ENCODE measurements at places on chromosomes 2 and 18. TPM values are rescaled to one million over a fixed set of nuclear protein-coding genes. Genes with fewer than 3 reads are reported as not detected.

DNA sequence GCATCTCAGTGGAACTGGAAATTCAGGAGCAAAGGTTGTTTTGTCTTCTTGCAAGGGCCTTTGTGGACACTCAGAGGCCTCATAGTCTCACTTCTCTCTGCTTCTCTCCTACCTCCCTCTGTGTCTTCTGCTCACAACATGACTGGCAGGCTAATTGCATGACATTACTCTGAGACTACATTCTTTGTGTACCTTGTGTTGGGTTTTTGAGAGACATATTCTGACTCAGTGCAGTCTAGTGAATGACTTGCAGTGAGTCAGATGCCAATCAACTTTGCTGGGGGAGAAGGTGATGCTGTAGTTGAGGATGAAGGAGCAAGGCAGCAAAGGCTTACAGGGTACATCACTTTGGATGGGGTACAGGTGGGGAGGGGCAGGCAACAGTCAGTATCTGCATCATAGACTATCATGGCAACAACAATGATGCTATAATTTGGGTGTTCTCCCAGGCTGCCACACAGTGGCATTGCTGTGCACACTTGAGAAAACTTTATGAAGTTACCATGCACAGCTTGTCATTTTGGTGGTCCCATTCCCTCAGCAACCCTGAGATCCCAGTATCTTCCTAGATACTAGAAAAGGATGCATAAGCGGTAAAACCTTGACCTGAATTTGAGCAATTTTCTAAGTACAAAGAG, 69.3 kb upstream of the SLC16A14 start:
- no peak overlapping the region for H3K4me3 ChIP-seq
- no peaks in the 10 kb centered on the region for H3K27me3 ChIP-seq
- H3K4me1 ChIP-seq = no peaks in the 10 kb centered on the region
- no peaks in the 10 kb centered on the region for H3K36me3 ChIP-seq
- DNase-seq = no peak

- peak overlapping the region; percentile 62 for H3K27ac ChIP-seq
- no peaks in the 10 kb centered on the region for H3K36me3 ChIP-seq
- peaks cover 69% of the 10 kb centered on the region for H3K4me1 ChIP-seq
- DNase-seq = no peak
- no peaks in the 10 kb centered on the region for H3K27me3 ChIP-seq
Measured at GRCh38 chr2:159093497-159093896, 125.1 kb downstream of the TANC1 start.

DNA sequence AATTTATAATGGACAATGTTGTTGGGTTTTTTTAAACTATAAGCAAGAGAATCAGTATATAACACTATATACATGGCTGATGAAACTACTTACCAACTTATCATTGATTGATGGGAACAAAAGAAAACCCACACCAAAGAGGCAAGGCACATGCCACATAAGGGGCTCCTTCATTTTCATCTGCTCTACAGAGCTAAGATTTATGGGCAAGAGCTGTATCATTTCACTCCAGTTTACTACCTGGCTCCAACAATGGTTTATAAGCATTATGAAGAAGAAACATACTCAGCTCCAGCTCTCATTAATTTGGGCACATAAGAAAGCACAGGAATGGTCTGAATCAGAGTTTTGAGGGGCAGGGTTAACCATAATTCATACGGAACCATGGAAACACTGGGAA, 283.3 kb downstream of the AGPS start:
- H3K36me3 ChIP-seq = no peaks in the 10 kb centered on the region
- H3K4me3 ChIP-seq = no peak overlapping the region
- peaks cover 31% of the 10 kb centered on the region for H3K27me3 ChIP-seq
- no peak overlapping the region for H3K27ac ChIP-seq
- H3K4me1 ChIP-seq = no peaks in the 10 kb centered on the region

- no peak overlapping the region for H3K4me3 ChIP-seq
- no peaks in the 10 kb centered on the region for H3K27me3 ChIP-seq
Measured at GRCh38 chr2:73651591-73652230, 9.5 kb upstream of the NAT8 start.

- peaks cover 19% of the 10 kb centered on the region for H3K4me1 ChIP-seq
- H3K27me3 ChIP-seq = no peaks in the 10 kb centered on the region
- no peaks in the 10 kb centered on the region for H3K36me3 ChIP-seq
Measured at GRCh38 chr2:160868891-160869290, 291.3 kb upstream of the TANK start.

Gene C1GALT1C1L
- not detected for total RNA-seq

Gene ZNF385B
- total RNA-seq = 1.7 TPM

Gene TUBB8B
- total RNA-seq = not detected

Data from suprapubic skin (tissue), 4 donors.